ENCODE measurements at places on chromosomes 3 and 15. TPM values are rescaled to one million over a fixed set of nuclear protein-coding genes. Genes with fewer than 3 reads are reported as not detected.

Gene SLC12A8
- 2.2 TPM for polyA plus RNA-seq

Gene PTX3
- 2.2 TPM for polyA plus RNA-seq

Gene GPR62
- polyA plus RNA-seq: not detected

Gene ARPIN
- polyA plus RNA-seq: 19.5 TPM

Gene AADACL2
- polyA plus RNA-seq: not detected

Gene MEGF11
- polyA plus RNA-seq: 0.24 TPM

Gene SLC15A2
- 2.6 TPM for polyA plus RNA-seq

Gene DET1
- polyA plus RNA-seq: 1.1 TPM

Gene GOLGA8F
- polyA plus RNA-seq: not detected

Gene TRAT1
- 1.2 TPM for polyA plus RNA-seq

Gene CPNE4
- not detected for polyA plus RNA-seq

Gene MITF
- 2.2 TPM for polyA plus RNA-seq

Gene NR2F2
- polyA plus RNA-seq: 26.3 TPM

Gene TLR9
- polyA plus RNA-seq: not detected

Gene CELSR3
- 1.7 TPM for polyA plus RNA-seq

Gene PRICKLE2
- not detected for polyA plus RNA-seq

Gene SV2B
- polyA plus RNA-seq: not detected

Gene GRM7
- polyA plus RNA-seq: 0.01 TPM

Gene HDC
- not detected for polyA plus RNA-seq

Gene BFSP2
- polyA plus RNA-seq: not detected

Gene CYP1A2
- polyA plus RNA-seq: not detected

Gene CHRM5
- polyA plus RNA-seq: not detected

Gene MAP4
- polyA plus RNA-seq: 37.1 TPM

Gene IL17RD
- 1.5 TPM for polyA plus RNA-seq

Gene ZNF501
- 1.4 TPM for polyA plus RNA-seq

Gene ABI3BP
- 0.54 TPM for polyA plus RNA-seq

Gene FAM107A
- polyA plus RNA-seq: 1.6 TPM

Gene CCDC39
- 0.09 TPM for polyA plus RNA-seq

Gene OGG1
- 25.4 TPM for polyA plus RNA-seq

Gene P2RY13
- polyA plus RNA-seq: 4.8 TPM
